ENCODE measurements at places on chromosomes 3 and 15. TPM values are rescaled to one million over a fixed set of nuclear protein-coding genes. Genes with fewer than 3 reads are reported as not detected.

GRCh38 chr3:58009026-58009748, 965 bp downstream of the FLNB start:
- DNase-seq: no peak

GRCh38 chr15:68638953-68639515, 60.2 kb downstream of the CORO2B start:
- no peak for DNase-seq

DNA sequence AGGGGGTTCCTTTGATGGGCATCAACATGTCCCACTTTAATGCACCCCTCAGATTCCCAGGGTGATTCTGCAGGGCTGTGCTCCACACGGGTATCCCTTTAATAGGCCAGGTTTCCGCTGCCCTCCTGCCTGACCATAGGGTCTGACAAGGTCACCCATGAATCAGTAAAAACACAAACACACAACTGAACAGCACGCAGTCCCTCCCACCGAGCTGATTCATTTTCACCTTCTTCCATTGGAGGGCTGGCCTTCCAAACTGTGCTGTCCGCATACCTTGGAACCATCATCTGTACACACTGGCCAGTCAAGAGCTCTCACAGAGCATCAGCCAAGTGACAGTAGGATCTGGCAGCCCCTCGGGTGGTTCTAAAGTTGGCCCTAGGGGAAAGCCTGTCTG, 93.7 kb downstream of the FBLN2 start:
- no peak for DNase-seq

- DNase-seq: no peak
Observed at GRCh38 chr3:122031123-122031468, 9.0 kb upstream of the ILDR1 start.

- no peak for DNase-seq
Observed at GRCh38 chr3:185847506-185847905, 22.7 kb upstream of the IGF2BP2 start.

- peak; percentile 78 for DNase-seq
Observed at GRCh38 chr3:41267975-41268640, 68.8 kb downstream of the CTNNB1 start.

- DNase-seq: no peak
Observed at GRCh38 chr15:47762621-47763020, 45.3 kb downstream of the SEMA6D start.

DNA sequence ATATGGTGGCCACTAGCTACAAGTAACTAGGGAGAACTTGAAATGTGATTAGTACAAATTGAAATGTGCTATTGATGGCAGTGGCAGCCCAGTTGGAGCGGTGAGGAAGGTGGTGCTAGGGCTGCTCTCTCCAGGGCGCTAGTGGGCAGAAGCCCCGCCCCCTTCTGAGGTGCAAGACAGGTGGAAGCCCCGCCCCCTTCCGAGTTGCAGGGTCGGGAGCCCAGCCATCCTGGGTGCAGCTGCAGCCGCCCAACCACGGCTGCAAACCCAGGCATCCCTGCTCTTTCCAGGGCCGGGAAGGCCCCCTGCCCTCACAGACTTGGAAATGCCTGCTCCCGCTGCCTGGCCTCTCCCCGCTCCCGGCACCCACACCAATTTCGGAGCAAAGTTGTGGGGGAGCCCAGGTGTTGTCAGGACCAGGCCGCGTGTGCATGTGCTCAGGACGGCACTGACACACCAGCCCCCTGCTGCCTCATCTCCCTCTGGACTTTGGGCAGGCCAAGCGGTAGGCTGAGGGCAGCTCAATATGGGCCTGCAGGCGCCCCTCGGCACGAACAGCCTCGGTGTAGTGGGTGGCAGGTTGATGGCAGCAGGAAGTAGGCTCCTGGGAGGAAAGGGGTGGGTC, 10.0 kb downstream of the ATR start:
- no peak for DNase-seq

DNA sequence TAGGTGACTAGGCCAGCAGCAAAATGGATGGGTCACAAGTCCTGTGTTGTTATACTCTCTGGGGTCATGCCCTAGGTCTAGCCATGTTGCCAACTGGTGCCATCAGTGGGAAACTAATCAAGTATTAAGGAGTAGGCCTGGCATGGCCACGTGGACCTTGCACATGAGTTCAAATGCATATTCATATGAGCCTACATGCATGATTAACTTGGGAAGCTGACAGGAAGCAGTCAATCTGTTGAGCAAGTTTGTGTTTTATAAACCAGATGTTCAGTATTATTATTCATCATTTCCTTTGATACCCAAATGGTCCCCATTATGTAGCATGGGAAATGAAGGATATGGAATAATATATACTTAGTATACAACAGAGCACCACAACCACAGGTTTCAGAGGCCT, 95.0 kb downstream of the LRTM1 start:
- DNase-seq: no peak

- no peak for DNase-seq
Observed at GRCh38 chr3:127707851-127708411, 35.2 kb downstream of the ABTB1 start.

DNA sequence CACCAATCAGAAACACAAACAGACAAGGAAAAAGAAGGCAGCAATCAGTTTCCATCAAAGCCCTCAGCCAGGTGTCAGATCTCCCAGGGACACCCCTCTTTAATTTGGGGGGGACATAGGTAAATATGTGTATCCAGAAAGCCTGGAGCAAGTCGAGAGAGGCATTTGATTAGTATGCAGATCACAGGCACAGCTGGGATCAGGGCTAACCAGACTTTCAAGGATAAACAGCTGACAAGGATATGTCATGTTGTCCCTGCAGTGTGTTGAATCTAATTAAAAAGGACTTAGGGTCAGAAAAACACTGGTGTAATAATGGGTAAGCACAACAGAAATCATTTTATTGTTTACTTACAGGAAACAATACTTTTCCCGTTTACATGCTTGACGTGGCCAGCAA, 30.2 kb downstream of the NSMCE3 start:
- no peak for DNase-seq

TAGLN3 gene
- polyA plus RNA-seq: 2.2 TPM

DVL3 gene
- polyA plus RNA-seq: 29.7 TPM

MYZAP gene
- polyA plus RNA-seq: not detected

KNL1 gene
- polyA plus RNA-seq: 3.0 TPM

ADAMTS7 gene
- polyA plus RNA-seq: 5.0 TPM

Data from AG04450 (cell line).